Lung (tissue), 17 donors: ENCODE measurements at places on chromosomes 1 and 21. TPM values are rescaled to one million over a fixed set of nuclear protein-coding genes. Genes with fewer than 3 reads are reported as not detected.

DNA sequence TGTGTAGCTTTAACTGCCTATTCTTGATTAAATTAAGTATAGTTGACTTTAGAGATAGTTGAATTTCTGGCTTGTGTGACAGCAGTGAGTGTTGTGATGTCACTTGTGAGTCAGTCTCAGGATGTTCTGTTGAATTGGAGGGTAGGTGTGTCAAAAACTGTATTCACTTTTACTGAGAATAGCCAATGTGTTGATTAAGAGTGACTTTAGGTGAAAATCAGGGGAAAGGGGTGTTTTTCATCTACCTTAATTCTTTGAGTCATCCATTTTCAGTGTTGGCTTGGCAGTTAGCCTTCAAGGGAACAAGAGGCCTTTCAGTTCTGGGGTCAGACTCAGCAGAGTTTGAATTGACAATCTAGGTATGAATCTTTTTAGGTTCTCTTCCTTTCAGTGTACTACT is 75.9 kb downstream of the CDC14A start:
- H3K4me1 ChIP-seq: peaks cover 3% of the 10 kb centered on the region
- H3K27me3 ChIP-seq: no peaks in the 10 kb centered on the region
- no peaks in the 10 kb centered on the region for H3K36me3 ChIP-seq
- DNase-seq: no peak

GPR89B gene
- total RNA-seq: 9.7 TPM

TAL1 gene
- 9.6 TPM for total RNA-seq

DNA sequence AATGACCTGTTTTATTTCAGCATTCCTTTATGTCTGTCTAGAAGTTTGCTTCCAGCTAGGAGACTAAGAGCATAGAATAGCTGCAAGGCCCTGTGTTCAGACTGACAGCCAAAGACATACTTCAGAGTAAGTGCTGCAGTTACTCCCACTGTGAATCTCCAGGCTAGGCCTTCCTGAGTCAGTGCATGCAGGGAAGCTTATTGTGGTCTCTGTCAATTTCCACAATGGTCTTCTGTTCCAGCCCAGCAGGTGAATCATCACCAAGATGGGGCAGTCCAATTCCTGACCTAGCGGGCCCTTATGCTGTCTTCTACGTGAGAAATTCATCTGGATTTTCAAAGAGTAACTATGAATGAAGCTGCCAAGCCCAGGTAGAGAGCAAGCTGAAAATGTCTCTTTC is 146.3 kb upstream of the C8B start:
- no peak overlapping the region for H3K4me3 ChIP-seq
- peaks cover 8% of the 10 kb centered on the region for H3K4me1 ChIP-seq
- H3K27ac ChIP-seq: no peak overlapping the region
- H3K27me3 ChIP-seq: no peaks in the 10 kb centered on the region
- H3K36me3 ChIP-seq: no peaks in the 10 kb centered on the region

SPRR2G gene
- total RNA-seq: not detected

GRCh38 chr1:29827801-29828525 is 591.6 kb downstream of the PTPRU start:
- DNase-seq: no peak
- no peaks in the 10 kb centered on the region for H3K4me1 ChIP-seq
- H3K27me3 ChIP-seq: no peaks in the 10 kb centered on the region
- H3K4me3 ChIP-seq: no peak overlapping the region

GRCh38 chr1:87030740-87031690 is 116.6 kb downstream of the HS2ST1 start:
- no peak overlapping the region for H3K4me3 ChIP-seq
- no peaks in the 10 kb centered on the region for H3K27me3 ChIP-seq
- H3K27ac ChIP-seq: no peak overlapping the region

DNA sequence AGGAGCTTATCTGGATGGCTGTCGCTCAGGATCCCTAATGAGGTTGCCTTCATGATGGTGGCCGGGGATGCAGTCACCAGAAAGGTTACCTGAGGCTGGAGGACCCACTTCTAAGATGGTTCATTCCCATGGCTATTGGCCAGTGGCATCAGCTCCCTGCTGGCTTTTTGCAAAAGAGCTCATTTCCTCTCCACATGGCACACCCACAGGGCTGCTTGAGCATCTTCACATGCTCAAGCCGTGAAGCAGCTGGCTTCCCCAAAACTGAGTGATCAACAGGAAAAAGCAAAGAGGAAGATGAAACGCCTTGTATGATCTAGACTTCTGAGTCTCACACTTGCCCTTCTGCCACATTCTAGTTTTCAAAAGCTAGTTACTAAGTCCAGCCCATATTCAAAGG is 124.6 kb upstream of the CXADR start:
- H3K36me3 ChIP-seq: no peaks in the 10 kb centered on the region
- no peak overlapping the region for H3K4me3 ChIP-seq
- no peaks in the 10 kb centered on the region for H3K4me1 ChIP-seq

GRCh38 chr1:42392967-42393848 is 12.6 kb downstream of the RIMKLA start:
- H3K27me3 ChIP-seq: peaks cover 3% of the 10 kb centered on the region
- H3K4me3 ChIP-seq: no peak overlapping the region
- H3K36me3 ChIP-seq: no peaks in the 10 kb centered on the region
- H3K4me1 ChIP-seq: no peaks in the 10 kb centered on the region
- no peak overlapping the region for H3K27ac ChIP-seq
- DNase-seq: no peak
